ENCODE measurements at places on chromosomes 12 and 14.

GRCh38 chr14:56860441-56860840 lies 50.2 kb upstream of the OTX2 start:
- no peak for DNase-seq

DNA sequence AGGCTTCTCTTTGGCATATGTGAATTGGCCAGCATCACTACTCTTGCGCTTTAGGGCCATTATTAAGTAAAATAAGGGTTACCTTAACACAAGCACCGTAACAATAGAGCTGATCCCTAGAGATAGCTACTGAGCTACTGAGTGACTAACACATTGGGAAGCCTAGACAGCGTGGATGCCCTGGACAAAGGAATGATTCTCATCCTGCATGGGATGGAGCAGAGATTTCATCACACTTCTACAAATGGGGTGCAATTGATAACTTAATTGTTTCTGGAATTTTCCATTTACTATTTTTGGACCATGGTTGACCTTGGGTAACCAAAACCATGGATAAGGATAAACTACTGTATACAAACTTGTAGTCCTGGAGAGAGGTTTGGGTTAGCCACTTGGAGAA lies 57.1 kb downstream of the FBXO34 start:
- DNase-seq, result no peak

- DNase-seq, result no peak
These were observed 9.5 kb upstream of the CRADD start for GRCh38 chr12:93667672-93668071.

GRCh38 chr14:102363182-102363943 lies 622 bp downstream of the TECPR2 start:
- no peak for DNase-seq

- DNase-seq, result no peak
These were observed 5.1 kb downstream of the ARF6 start for GRCh38 chr14:49897965-49898364.

GRCh38 chr12:106672314-106673025 lies 89.7 kb downstream of the RFX4 start:
- no peak for DNase-seq

- DNase-seq, result no peak
These were observed 569 bp upstream of the RGS6 start for GRCh38 chr14:71931492-71932228.

DNA sequence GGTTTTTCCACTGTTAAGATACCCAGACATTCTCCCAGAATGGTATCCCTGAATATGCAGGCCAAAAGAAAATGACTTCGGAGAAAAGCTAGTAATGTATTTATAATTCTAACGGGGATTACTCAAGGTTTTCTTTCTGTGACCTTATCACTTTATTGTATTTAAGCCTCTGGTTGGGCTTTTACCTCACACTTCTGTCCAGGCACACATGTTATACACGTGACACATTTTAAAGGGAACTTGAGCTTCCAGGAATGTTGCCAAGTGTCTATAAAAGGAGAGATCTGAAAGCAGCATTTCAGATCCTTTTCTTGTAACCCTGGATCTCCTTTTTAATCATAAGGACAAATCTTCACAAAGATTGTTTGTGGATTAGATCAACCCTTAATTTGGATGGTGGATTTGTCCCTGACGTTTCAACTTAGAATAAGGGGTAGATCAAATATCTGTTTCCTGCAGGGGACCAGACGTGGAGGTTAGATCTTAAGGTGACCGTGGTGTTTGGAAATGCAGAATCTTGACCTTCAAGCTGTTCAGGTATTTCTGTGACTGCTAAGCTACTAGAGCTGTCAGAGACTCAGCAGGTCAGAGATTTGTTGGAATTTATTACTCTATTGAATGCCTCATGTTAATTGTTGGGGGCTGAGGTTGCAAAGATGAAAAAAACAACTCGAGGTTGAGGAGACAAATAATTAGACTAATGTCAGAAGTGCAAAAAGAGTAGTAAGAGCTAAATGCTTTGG lies 1.5 kb downstream of the CIPC start:
- DNase-seq, result no peak

GRCh38 chr12:132373901-132374611 lies 44.7 kb upstream of the GALNT9 start:
- DNase-seq, result no peak

DNA sequence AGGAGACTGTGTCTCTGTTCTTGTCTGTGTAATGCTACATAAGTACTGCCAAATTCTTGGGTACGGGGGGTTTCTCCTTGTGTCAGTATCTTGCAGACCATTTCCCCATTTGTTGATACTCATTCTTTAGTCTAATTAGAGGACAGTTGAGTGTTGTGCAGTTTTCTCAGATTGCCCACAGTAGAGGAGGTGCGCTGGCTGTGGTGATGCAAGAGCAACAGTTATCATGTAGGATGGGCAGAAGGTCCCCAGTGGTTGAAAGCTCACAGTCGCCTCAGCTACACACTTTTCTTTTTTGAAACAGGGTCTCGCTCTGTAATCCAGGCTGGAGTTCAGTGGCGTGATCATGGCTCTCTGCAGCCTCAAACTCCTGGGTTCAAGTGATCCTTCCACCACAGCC lies 37.8 kb upstream of the ATP2A2 start:
- no peak for DNase-seq

GRCh38 chr12:90945070-90945649 lies 9.8 kb downstream of the CCER1 start:
- no peak for DNase-seq

DNA sequence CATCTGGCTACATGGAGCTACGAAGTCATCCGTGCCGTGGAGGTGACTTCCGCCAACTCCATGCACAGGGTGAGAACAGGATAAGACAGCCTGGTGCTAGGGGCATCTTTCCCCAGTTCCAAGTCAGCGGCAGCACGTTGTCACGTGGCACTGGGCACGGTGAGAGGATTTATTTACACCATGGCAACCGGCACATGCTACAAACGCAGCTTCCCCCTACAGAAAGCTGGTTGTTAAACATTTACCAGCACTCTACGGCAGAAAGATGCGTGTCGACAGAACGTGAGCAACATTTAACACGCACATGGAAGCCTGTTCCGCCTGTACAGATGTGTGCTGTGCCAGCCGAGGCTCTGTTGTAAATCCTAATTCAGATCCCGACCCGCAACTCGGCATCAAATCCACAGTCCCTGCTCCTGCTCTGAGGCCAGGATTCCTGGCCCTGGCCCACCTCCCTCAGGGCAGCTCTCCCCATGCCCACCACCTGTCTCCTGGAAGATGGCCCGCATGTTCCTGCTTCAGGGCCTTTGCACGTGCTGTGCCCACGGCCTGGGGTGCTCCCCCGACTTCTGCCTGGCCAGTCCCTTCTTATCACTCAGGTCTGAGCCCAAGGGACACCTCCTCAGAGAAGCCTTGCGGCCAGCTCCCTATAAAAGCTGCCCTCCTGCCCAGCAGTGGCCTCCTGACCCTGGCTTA lies 114.1 kb downstream of the RFLNA start:
- DNase-seq, result no peak

DNA sequence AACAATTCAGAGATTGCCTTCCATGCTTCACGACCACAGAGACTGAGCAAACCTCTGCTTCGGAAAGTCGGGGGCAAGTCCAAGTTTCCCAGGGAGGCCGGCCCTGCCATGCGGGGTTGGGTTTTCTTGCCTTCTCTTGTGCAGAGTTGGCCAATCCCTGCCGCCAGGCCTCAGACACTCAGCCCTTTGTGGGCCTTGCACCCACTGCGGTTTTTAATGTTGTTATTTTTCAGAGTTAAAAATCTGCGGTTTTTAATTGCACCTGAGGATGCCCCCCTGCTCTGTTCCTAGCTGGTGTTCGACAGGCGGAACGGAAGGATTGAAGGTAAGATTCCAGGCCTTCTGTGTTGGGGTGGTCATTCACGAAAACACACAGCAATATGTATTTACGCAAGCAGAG lies 108.7 kb downstream of the CALM1 start:
- no peak for DNase-seq

DNA sequence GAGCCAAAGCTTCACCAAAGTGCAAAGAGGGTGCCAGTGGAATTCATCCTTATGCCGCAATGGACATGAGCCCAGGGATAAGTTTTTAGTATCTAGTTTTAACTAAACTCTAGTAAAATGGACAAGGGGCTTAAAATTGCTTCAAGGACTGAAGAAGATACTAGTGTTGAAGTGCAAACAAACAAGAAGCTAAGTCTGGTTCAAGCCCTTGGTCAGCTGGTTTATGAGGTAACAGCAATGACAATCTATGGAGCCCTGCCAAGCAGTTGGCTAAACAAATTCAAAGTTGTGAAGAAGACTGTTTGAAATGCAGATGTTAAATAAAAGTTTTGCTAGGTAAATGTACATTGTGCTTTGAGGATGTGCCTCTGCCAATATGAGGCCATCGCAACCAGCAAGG lies 209.4 kb downstream of the KTN1 start:
- DNase-seq, result no peak

DNA sequence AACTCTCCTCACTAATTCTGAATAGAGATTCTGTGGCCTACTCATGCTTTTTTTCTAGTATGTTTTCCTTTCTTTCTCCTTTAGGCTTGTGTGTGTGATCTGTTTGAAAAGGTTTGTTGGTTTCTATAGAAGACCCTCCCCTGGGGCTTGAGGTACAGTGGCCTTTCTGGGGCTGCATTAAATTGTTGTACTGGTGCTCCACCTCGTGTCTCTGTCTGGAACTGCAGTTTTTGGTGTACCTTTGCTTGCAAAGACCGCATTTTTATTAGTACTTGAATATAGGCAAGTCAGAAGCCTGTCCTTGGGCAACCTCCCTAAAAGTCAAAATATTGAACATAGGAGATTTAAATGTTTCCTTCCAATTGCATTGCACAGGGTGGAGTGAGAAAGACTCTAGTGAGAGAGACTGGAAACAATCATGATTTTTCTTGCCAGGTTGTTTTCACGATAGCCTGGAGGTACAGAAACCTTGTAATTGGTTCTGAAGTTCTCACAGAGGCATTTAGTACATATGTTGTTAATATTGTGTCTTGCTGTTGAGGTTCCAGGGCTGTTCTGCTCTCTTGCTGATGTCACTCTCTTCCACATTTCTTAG lies 39.0 kb downstream of the SLCO1B1 start:
- no peak for DNase-seq

DNA sequence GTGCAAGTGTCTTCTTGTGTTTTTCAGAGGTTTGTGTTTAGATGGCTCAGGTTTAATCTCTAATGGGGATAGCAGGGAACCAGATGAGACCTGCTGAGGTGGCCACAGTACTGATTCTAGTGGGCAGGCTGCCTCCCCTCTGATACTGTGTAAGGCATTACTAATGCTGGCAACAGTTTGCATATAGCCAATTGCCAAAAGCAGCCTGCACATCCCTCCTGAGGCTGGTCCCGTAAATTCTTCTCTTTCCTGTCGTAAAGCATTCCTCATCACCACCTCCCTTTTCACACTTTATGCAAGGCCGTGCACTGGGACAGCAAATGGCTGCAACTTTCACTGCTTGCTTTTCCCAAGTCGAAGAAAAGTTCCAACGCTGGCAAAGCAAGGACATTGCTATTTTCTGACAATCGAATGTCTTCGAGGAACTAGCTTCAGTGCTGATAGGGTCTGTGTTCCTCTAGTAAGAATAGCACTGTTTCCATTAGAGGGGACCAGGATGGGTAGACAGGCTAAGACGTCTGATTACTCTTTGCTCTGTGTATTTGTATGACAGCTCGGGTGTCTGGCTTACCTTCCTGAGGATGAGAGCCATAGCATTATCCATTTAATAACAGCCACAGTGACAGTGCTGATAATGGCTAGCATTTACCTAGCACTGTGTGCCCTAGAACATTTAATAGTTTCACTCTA lies 178.2 kb upstream of the HIF1A start:
- no peak for DNase-seq

DNA sequence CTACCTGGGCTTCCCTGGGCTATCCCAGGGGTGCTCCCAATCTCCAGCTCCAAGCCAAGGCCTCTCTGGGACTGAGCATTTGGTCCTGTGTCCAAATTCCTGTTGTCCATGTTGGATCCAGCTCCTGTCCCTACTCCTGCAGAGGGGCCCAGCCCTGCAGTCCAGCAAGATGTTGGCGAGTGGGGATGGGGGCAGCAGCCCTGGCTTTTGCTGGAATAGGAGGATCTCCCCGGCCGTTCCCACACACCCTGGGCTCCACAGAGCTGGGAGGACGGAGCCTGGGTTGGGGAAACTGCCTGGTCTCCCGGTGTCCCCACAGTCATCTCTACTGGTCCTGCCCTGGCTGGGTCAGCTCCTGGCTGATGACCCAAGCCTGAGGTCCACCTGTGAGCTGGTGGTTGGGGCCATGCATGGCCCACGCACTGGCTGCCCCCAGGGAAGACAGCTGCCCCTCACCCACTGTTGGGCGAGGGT lies 219.6 kb upstream of the C14orf180 start:
- DNase-seq, result no peak

DNA sequence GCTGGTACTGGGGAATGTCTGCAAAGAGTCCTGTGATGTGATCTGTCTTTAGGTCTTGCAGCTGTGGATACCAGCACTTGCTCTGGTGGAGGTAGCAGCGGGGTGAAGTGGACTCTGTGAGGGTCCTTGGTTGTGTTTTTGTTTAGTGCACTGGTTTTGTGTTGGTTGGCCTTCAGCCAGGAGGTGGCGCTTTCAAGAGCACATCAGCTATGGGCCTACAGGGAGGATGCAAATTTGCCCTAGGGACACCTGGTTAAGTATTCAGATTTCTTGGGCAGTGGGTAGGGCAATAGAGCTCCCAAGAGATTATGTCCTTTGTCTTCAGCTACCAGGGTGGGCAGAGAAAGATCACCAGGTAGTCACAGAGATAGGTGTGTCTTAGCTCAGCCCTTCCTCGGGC lies 63.8 kb downstream of the PTGER2 start:
- no peak for DNase-seq

- no peak for DNase-seq
These were observed 227.1 kb downstream of the CEP128 start for GRCh38 chr14:80714474-80714873.

DNA sequence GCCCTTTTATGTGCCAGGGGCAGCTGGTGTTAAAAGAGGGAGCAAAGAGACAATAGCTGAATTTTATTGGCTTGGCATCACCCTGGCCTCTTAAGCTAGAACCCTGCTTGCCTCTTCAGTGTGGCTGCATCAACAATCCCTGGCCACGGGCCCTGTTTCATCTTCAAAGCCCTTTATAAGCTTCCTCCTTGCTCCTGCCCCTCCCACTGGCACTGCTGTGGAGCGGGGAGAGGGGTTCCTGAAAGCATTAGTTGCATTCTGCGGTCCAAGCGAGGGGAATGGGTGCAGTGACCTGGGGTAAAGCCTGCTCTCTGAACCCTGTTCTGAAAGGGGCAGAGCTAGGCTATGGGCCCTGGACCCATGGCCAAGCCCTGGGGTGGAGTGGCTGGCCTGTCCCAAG lies 220 bp upstream of the KRT83 start:
- no peak for DNase-seq

DNA sequence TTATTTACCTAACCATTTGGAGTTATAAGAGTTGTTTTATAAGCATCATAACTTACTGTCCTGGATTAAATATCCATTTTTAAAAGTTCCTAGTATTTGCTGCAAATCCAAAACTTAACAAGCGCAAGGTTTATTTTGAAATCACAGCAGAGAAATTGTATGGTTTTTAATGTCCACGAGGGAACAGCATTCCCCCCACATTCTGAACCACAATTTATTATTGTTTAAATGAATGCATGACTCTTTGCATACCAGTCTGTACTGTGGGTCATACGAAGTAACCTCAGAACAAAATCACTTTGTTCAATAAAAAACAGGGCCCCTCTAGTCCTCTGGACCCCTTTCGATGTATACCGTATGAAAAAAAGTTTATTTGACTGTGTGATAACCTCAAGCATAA lies 75.9 kb downstream of the DACT1 start:
- no peak for DNase-seq

- no peak for DNase-seq
These were observed 4.1 kb upstream of the KIF26A start for GRCh38 chr14:104134061-104134965.

Data from hypothalamus (tissue), 51 donors.